ENCODE measurements at places on chromosomes 5 and 9.

DNA sequence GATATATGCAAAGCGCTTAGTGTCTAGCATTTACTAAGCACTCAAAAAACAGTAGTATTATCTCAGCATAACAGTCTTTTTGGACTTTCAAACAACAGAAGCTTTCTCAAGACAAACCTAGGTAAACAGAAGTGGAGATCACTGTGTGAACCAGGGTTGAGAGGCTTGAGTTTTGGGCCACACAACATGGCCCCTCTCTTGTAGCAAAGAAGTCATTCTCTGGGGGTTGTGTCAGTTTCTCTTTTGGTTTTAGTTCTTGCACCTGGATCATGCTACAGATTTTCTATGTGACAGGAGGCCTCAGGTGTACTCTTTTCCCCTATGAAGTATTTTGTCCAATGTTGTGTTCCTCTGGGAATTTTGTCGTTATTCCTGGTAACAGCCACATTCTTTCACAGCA is 30.0 kb downstream of the INSYN2B start:
- DNase-seq, result no peak

DNA sequence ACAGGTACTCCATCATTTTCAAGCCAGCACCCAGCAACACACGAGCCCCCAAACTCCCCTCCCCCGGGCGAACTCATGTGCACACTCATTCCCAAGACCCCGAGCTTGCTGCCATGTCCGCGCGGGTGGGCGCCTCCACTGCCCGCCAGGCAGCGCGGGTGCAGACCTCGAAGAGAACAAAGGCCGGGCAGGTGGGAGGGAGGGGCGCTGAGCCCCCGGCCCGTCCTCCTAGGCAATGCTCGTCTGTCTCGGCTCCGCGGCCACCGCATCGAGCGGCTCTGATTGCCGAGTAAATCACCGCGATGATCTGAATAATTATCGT is 47.1 kb upstream of the PSD2 start:
- no peak for DNase-seq

GRCh38 chr5:15393146-15393545 is 106.8 kb upstream of the FBXL7 start:
- no peak for DNase-seq

DNA sequence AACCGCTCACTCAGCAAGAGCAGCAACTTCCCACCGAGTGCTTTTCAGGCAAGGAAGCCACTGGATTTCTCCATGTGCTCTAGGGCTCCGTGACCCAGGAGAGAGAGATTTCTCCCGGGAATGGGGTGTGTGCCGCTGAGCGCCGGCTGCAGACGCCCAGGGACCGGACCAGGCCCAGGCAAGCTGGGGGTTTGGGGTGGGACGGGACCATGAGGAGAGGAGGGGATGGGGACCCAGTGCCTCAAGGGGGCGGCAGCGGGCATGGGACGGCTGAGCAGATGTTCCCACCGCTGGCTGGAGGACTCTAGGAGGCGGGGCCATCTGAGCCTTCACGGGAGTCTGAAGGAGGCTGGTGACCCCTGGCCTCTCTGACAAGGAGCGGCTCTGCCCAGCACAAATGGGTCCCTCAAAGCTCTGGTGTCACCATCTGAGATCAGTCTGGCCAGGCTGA is 8.5 kb downstream of the LCN9 start:
- DNase-seq, result no peak

GRCh38 chr5:44294516-44294915 is 94.7 kb downstream of the FGF10 start:
- no peak for DNase-seq

- peak; percentile 83 for DNase-seq
Observed at GRCh38 chr5:135242021-135242865, 156.8 kb downstream of the MACROH2A1 start.

DNA sequence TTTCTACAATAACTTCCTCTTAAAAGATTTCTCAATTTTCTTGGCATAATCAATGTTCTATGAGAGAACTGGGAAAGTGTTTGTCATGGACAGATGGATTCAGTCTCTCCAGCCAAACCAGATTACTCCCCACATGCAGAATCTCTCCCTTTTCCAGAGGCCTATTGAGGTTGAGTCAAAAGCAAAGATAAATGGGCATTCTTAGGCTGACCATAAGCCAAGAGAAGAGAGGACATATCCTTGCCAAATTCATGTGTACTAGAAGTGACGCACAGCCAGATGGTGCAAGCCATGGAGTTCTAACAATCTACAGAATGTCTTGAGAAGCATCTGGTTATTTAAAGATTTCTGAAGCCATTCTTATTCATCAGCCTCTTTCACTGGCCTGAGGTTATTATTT is 2115.0 kb downstream of the MAT2B start:
- no peak for DNase-seq

DNA sequence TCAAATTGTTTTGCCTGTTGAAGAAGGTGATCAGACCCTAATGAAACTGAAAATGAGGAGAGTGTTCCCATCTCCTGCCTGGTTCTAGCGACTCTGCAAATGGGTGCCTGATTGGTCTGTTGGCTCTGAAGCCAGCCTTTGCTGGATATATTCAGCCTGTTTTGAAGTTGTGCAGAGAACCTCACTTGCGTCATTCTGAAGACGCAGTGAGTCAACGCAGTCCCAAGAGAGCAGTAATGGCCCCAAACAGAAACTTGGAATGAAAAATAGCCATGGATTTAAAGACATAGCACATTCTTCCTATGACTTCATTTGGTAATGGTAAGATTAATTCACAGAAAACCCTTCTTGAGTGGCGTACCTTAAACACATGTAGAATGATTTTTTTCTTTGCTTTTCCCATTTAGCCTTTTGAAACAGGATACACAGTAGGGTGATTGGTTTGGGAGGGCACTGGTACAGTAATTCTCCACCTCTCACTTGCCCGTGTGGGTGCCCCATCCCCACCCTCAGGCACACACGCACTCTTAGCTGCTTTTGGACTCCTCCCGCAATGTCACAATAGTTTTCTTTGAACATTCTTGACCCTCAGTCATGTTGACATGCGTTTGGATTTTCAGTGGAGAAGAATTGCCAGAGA is 54.1 kb upstream of the ABL1 start:
- DNase-seq, result no peak

DNA sequence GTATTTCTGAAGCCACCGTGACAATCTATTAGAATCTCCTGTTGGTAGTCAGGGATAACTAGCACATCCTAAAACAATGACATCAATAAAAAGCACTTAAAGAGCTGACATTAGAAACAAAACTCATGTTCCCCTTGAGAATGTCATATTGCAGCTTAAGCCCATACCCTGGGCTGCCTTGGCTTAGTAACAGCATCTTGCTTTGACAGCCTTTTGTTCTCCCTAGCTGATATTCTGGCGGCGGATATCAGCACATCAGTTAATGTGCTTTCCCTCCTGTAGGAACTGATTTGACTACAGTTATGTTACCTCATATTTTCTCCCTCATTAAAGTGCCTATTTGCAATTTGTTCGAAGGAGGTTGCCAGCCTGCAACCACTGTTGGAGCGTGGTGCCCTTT is 214.1 kb downstream of the CD180 start:
- DNase-seq, result no peak

GRCh38 chr9:1050125-1050895 is at the start of gene DMRT2:
Gene DMRT2, plus strand, starts transcription at chr9:1050357. Its CDS starts 1,257 bp downstream, at chr9:1051614.
- peak; percentile 91 for DNase-seq

DNA sequence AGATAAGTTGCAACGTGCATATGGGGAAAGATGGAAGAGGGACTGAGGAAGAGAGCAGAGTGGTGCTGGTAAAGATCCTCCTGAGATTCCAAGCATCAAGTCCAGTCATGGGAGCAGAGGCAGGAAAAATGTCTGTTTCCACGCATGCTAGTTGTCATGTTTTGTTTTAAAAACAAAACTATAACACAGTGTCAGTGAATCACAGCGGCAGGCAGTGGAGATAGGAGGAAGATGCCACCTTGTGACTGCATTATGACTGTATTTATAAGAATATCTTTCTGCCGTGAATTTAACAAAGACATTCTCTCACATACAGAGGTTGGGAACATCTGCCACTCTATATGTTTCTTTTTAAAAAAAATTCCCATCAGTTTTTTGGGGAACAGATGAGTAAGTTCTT is 3.7 kb upstream of the SVEP1 start:
- DNase-seq, result no peak

DNA sequence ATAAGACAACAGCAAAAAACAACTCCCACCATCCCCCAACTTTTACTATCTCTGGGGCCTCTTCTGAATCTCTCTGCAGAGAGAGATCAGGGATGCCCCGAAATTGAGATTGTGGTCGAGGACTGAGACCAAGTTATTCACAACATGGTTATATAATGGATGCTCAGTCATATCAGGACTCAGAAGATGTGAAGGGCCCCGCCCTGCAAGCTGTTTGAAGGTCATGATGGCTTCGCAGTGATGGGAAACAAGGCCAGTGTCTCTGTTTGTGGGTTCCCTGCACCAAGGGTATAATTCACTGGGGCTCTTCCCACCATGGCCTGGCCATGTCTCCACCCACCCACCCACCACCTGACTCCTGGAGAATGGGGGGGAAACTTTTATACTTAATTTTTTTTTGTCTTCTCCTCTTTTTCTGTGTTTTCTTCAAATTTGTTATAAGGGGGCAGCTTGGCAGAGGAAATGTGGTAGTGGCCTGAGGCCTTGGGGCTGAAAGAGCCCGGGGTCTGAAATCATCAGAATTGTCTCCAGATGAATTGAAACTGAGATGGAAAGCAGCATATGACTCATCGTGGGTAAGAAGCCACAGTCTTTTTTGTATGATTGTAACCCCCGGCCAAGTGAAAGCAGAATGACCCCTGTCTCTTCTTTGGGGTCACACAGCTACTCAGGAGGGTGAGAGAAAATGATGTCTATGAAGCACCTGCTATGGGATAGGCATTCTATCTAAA is 15.0 kb upstream of the TEX48 start:
- DNase-seq, result no peak

DNA sequence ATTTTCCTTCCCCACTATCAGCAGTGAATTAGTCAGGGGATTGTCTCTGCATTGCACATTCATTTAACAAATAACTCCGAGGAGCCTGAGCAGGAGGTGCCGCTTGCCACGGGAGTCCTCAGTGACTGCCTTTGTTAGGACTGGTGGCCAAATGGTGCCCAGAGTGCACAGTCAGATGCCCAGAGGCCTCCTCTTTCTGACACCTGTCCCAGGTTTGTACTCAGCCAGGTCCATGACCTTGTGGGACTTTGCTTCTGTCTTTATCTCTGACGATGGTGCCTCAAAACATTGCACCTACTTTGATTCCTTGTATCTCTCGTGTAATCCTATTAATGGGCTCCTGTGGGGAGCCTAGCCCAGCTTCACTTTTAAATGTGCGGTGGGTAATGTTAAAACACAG is 4.3 kb downstream of the SRD5A1 start:
- no peak for DNase-seq

- no peak for DNase-seq
Observed at GRCh38 chr5:109345699-109346098, 64.1 kb downstream of the PJA2 start.

GRCh38 chr9:26357803-26358344 is 534.7 kb downstream of the CAAP1 start:
- DNase-seq, result no peak

DNA sequence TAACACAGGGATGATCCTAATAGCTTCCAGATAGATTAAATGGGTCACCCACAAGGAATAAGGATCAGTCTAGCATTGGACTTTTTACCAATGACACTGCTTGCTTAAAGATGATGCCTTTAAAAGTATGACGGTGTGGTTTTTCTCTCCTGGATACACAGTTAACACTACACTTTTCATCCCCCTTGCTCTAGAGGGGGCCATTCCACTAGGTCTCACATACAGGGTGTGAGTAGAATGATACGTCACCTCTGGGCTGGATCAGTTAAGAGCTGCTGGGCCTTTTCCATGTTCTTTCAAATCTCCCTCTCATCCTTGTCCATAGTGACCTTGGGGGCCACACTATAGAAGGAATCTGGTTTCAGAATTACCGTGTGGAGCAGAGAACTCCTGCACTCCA is 140.6 kb downstream of the FSTL4 start:
- no peak for DNase-seq

DNA sequence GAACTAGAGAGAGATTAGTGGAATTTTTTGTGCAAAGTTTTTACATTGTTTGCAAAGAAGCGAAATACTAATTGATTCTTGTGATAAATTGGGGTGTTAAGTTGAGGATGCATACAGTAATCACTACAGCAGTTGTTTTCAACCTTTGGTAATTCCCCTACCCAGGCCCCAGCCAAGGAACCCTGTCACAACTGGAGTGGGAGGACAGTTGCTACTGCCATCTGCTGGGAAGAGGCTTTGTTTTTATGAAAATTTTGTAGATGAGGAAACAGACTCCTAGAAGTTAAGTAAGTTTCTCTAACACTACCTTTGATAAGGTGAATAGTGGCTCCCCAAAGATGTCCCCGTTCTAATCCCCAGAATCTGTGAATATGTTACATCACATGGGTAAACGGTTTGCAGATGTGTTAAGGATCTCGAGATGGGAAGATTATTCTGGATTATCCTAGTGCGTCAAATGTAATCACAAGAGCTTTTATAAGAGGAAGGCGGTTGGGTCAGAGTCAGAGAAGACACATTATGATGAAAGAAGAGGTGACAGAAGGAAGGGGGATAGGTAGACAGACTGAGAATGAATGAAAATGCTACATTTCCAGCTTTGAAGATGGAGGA is 34.0 kb upstream of the PPP1R2B start:
- peak; percentile 2 for DNase-seq

DNA sequence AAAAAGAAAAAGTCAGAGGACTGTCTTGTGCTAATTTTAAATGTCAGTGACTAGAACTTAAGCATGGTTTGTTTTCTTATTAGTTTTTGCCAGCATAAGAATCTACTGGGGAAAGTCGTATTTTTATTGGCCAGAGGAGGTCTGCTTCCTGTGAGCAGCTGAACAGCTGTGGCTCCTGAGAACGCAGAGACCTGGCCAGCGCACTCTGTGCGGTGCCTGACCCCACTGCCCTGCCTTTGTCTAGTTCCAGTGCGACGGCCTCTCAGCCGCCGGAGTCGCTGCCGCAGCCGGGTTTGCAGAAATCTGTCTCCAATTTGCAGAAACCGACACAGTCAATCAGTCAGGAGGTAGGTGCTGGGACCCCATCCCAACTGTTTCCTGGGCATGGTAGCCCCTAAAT is 42.5 kb downstream of the PRRC2B start:
- no peak for DNase-seq

- no peak for DNase-seq
Observed at GRCh38 chr9:97553141-97553540, 51.7 kb downstream of the TMOD1 start.

Data from bronchial epithelial cell (primary cell).